Activated naive CD4-positive, alpha-beta T cell treated with anti-CD3 and anti-CD28 coated beads, Interleukin-2, amount 50 U/mL, for 16 hours (primary cell): ENCODE measurements at places on chromosomes 11 and 22.

- DNase-seq: no peak
These were observed 2.4 kb downstream of the LTBP3 start for GRCh38 chr11:65555693-65556231.

- DNase-seq: no peak
These were observed 131.9 kb downstream of the ADAMTS15 start for GRCh38 chr11:130580372-130580771.

- DNase-seq: no peak
These were observed 48.4 kb downstream of the CDKN1C start for GRCh38 chr11:2837096-2837601.

GRCh38 chr11:68020575-68020974 is 9.9 kb upstream of the NDUFS8 start:
- no peak for DNase-seq

DNA sequence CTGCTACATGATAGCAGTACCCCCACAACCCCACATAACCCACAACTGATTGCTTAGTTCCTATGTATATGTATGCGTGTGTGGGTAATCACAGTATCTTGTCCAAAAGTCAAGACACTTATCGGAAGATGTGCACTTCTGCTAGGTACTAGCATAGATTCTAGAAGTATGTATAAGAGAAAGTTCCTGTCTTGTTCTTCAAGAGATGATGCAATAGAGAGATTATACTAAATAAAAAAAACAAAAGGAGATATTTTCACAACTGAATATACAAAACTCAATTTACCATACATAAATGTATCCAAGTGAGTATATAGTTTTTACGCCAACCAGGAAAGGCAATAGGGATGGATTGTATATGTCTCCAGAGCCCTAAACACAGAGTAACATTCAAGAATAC is 112.0 kb downstream of the FCHSD2 start:
- no peak for DNase-seq
